Ecto neural progenitor cell (in vitro differentiated cells): ENCODE measurements at places on chromosomes 13 and 19.

GRCh38 chr13:22915442-22916082, 265.2 kb upstream of the SGCG start:
- peak; percentile 87 for DNase-seq

DNA sequence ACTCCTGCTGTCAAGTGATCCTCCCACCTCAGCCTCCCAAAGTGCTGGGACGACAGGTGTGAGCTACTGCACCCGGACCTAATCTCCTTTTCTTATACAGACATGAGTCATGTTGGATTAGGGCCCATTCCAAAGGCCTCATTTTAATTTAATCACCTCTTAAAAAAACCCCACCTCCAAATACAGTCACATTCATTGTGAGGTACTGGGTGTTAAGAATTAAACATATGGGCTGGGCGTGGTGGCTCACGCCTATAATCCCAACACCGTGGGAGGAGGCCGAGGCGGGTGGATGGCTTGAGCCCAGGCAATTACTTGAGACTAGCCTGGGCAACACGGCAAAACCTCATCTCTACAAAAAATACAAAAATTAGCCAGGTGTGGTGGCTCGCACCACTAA, 46.6 kb downstream of the PIN1 start:
- DNase-seq, result no peak

GRCh38 chr19:21767065-21767800, at the start of gene ZNF100:
TSS of gene ZNF100 (minus strand) at chr19:21767579. CDS start at chr19:21767429, 150 bp downstream.
- DNase-seq, result peak; percentile 92

- no peak for DNase-seq
These were observed 5.1 kb downstream of the ZNF565 start for GRCh38 chr19:36209372-36209771.

- no peak for DNase-seq
These were observed 20.6 kb upstream of the PLPP2 start for GRCh38 chr19:311813-312261.

GRCh38 chr19:45251452-45252354, 632 bp downstream of the MARK4 start:
- peak; percentile 67 for DNase-seq

- DNase-seq, result peak; percentile 93
These were observed 3.8 kb downstream of the PDE4A start for GRCh38 chr19:10424011-10424637.

- no peak for DNase-seq
These were observed 14.6 kb downstream of the AP2A1 start for GRCh38 chr19:49781394-49781793.

DNA sequence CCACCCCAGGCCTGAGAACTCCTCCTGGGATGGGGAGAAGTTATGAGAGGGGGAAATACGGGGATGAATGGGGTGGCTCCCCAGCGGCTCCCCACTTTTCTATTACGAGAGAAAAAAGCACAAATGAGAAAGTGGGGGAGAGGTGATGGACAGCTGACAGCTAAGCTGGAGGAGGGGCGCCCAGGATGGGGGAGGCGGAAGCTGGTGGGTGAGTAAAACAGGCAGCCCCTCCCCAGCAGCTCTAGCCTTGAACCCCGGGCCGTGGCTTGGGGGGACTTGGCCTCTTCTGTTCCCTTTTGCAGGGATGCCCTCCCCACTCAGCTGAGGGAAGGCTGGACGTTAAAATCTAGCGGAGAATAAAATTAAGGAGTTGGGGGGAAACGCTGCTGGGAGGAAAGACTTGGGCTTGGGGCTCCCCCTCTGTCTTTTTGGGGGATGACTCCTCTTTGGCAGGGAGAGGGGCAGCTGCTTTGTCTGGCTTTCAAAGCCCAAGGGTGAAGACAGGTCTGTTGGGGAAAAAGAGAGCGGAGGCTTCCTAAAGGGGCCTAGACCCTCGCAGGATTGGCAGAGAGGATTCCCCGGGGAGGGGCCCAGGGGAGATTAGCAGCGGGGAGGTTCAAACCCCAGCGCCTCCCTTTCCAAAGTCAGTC, 1.4 kb upstream of the SAMD1 start:
- no peak for DNase-seq

- DNase-seq, result no peak
These were observed 481.7 kb downstream of the MYO16 start for GRCh38 chr13:109111141-109111540.

DNA sequence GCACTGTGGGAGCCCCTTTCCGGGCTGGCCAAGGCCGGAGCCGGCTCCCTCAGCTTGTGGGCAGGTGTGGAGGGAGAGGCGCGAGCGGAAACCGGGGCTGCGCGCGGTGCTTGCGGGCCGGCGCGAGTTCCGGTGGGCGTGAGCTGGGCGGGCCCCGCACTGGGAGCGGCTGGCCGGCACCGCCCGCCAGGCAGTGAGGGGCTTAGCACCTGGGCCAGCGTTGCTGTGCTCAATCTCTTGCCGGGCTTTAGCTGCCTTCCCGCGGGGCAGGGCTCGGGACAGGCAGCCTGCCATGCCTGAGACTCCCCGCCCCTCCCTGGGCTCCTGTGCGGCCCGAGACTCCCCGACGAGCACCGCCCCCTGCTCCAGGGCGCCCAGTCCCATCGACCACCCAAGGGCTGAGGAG, 405.2 kb upstream of the PRR20A start:
- DNase-seq, result peak; percentile 72

- DNase-seq, result no peak
These were observed 207.2 kb downstream of the SPRY2 start for GRCh38 chr13:80133631-80134261.

DNA sequence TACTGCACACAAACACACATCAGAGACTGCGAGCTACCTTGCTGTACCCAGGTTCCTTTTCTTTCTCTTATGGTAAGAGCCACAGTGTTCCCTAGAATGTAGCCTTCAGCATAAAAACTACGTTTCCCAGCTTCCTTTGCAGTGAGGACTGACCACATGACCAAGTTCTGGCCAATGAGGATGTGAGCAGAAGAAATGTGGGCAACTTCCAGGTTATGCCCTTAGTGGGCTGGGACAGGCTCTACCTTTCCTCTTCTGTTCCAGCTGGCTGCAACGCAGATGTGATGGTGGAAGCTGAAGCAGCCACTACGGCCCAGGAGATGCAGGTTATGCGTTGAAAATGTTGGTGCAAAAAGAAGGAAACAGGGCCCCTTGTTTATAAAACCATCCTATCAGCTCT, 27.5 kb downstream of the VRK3 start:
- no peak for DNase-seq

DNA sequence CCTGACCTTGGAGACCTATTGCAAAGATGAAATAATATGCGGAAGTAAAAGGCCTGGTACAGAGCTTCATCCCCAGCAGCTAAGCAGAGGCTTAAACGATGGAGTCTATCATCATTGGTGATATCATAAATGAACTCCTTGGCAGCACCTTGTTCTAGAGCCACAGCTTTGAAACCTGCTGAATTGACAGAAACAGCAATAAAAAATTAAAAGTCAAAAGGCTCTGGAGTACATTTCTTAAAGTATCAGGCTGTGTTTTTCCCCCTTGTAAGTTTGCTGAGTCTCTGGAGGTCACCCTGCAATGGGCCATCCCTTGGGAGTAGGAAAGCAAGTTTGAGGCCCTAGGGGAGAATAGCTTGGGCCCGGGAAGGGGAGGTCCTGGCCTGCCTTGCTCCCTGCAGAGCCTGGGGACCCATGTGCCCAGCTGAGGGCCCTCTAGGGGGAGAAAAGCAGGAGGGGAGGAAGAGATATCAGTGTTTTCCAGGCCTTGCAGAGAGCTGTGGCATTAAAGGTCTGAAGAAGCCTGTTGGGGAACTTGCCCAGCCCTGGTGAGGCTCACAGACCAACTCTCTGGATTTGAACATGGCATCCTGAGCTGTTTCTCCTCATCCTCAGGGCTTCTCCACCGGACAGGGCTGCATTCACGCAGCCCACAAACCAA, 416.1 kb downstream of the ZNF536 start:
- DNase-seq, result peak; percentile 17

- DNase-seq, result no peak
These were observed 43.6 kb upstream of the SACS start for GRCh38 chr13:23477101-23477500.

GRCh38 chr19:28701491-28701890, 511.5 kb downstream of the UQCRFS1 start:
- no peak for DNase-seq

DNA sequence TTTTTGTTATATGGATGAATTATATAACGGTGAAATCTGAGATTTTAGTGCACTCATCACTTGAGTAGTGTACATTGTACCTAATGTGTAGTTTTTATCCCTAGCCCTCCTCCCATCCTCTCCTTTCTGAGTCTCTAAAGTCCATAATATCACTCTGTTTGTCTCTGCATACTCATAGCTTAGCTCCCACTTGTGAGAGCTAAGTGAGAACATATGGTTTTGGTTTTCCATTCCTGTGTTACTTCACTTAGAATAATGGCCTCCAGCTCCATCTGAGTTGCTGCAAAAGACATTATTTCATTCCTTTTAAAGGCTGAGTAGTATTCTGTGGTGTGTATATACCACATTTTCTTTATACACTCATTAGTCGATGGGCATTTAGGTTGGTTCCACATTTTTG, 94.0 kb downstream of the SLC10A2 start:
- no peak for DNase-seq

GRCh38 chr13:40814803-40815202, 25.4 kb downstream of the SLC25A15 start:
- no peak for DNase-seq

- DNase-seq, result no peak
These were observed 27.9 kb downstream of the FLT1 start for GRCh38 chr13:28467034-28467433.
